ENCODE measurements at places on chromosomes 7 and 10.

GRCh38 chr10:15113766-15114165, 16.6 kb downstream of the RPP38 start:
- no peak for DNase-seq

DNA sequence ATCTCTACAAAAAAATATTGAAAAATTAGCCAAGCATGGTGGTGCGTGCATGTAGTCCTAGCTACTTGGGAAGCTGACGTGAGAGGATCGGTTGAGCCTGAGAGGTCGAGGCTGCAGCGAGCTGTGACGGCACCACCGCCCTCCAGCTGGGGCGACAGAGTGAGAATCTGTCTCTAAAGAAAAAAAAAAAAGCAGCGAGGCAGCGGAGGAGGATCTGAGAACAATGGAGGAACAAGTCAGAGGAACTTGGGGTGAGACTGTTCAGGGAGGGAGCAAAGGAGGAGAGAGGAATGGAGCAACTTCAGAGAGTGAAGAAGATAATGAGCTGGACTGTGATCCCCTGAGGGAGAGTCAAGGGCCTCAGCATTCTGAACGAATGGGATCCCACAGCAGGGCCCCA, 85.4 kb downstream of the MKX start:
- no peak for DNase-seq

DNA sequence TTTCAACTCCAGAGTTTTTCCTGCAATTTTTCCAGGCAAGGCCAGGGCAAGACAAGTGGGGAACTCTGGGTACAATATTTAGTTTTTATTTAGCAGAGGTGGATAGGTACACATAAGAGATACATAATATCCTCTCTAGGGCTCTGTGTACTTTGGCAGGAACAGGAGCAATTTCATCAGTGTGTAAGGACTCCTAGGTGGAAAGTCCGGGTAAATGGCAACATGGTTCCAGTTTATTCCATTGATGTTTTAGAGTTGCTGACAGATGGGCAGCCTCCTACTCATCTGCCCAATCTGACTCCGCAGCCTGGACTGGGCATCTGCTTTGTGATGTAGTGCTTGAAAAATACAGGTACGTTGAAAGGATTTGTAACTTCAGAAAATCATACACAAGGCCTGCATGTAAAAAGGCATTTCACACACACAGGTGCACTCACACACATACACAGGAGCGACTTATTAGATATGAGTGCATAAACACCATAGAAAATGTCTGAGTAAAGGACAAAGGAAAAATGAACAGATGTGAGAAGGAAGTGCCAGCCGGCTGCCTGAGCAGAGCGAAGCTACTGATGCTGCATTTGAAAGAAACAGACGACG, 5.7 kb downstream of the PON1 start:
- no peak for DNase-seq

DNA sequence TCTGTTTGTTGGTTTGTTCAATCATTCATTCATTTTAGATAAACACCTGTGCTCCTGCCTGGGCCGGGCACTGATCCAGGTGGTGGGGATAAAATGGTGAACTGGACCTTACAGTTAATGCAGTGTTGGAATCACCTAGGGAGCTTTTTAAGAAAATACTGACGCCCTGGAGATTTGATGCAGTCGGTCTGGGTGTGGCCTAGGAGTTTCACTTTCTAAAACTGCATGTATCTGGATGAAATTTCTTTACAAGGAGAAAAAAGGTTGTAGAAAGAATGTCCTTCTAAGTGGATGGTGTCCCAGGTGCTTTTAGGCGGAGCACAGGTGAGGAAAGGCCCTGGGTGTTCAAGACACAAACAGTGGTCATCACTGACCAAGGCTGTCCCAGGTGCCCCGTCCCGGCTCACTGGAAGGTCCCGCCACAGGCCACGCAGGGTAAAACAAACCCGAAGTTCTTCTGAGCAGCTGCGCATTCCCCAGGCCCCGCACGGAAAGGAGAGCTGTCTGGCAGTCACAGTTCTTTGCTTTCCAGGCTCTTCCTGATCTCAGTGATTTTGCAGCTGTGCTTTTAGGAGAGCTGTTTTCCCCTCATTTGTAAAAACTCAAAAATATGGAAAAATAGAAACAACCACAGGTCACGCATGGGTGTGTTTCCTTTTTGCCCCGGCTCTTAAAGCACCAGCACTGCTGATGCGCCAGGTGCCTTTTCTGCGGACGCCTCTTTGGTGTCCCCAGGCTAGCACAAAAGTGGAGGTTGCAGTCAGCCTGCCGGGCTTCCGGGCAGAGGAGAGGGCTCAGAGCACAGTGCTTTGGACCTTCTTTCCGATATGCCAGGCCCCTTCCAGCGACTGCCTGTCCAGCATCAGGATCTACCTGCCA, 161.9 kb downstream of the GRK5 start:
- DNase-seq: no peak

GRCh38 chr10:77188000-77188395, 449.6 kb downstream of the KCNMA1 start:
- no peak for DNase-seq

DNA sequence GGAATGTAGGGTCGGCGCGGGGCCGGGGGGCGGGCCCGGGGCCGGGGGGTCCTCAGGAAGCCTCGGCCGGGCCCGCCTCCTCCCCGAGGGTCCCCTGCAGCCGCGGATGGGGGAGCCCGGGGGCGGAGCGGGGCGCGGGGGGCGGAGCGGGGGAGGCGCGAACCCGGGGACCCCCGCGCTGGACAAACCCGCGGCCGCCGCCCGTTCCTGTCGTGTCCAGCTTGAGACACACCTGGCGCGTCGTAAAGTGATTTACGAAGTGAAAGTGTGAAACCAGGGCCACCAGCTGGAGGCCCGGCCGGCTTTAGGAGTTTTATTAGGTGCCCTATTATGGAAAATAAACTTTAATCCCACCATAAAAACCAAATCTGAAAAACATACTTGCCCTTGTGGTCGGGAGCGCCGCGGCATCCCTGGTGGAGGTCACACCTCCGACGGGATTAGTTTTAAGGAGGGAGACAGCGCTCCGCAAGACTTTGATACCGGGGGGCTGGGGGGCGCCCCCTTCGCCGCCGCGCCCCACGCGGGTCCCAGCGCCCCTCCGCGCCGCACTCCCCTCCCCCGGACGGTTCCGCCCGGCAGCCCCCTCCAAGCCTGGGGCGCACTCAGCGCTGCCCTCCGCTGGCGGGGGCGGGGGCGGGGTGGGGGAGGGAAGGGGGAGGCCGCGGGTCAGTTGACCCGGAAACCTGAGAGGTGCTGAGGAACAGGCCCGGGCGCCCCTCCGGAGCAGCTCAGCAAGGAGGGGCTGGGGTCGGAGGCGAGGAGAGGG, 10.3 kb downstream of the MNX1 start:
- no peak for DNase-seq

Data from amniotic stem cell (primary cell).